Hepatocyte (in vitro differentiated cells): ENCODE measurements at places on chromosomes 5 and 9.
A peak's percentile ranks its signal among the peaks of the same experiment; 100 is the strongest.

GRCh38 chr5:2570586-2570985 lies 180.9 kb downstream of the IRX2 start:
- no peak for DNase-seq

GRCh38 chr9:118209343-118209742 lies 505.1 kb downstream of the TLR4 start:
- DNase-seq, result no peak

DNA sequence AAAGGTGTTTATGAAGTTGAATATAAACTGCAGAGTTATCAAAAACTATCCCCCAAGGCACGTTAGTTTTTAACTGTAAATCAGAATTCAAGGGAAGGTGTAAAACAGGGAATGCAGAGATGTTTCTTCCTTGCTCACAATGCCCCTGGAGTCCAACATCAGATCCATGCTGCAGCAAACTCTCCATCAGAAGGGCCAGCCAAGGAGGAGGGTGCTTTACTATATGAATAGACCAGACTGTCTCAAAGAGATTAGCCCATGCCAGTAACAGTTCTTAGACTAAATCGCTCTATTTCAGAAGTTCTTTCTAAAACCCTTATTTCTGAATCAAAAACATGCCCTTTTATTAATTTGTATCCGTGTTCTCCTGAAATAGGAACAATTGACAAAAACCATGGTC lies 362.8 kb upstream of the RPS23 start:
- DNase-seq, result no peak

DNA sequence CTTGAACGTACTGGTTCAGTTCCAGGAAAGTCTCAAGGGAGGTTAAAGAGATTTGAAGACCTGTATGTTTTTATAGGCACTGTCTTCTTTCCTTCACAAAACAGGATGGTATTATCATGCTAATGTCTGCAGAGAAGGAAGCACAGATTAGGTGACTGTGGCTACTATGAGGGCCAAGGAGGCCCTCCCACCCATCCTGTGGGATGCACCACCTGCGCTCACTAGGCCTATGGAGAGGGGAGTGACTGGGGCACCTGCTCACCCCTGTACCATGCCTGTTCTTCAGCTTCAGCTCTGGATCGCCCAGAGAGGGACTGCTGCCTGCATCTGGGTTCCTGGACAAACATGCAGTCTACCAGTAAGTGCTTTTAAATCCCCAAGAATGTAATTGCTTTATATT lies 469.4 kb downstream of the CCDC171 start:
- no peak for DNase-seq

DNA sequence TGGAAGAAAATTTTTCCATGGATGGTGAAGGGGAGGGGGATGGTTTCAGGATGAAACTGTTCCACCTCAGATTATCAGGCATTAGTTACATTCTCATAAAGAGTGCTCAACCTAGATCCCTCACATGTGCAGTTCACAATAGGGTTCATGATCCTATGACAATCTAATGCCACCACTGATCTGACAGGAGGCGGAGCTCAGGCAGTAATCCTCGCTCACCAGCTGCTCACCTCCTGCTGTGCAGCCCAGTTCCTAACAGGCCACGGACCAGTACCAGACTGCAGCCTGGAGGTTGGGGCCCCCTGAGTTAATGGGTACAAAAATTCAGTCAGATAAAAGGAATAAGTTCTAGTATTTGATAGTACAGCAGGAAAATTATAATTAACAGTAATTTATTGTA lies 337.2 kb downstream of the NPR3 start:
- DNase-seq, result no peak

DNA sequence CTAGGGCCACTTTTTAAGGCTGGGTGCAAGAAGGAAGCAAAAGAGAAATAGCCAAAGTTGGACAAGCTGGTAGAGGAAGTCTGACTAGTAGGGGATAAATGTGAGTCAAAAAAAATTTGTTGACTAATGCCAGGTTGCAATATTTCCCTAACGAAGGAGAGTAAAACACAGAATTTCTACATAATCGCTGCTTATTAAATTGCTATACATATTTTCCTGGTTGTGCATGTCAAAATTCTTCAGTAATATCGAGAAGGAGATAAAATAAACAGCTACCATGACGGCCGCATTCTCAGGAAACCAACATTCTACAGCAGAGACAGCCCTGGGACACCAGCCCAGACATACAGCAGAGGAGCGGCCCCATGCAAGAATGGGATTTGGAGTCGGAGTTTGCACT lies 148.3 kb downstream of the ESM1 start:
- DNase-seq, result no peak

DNA sequence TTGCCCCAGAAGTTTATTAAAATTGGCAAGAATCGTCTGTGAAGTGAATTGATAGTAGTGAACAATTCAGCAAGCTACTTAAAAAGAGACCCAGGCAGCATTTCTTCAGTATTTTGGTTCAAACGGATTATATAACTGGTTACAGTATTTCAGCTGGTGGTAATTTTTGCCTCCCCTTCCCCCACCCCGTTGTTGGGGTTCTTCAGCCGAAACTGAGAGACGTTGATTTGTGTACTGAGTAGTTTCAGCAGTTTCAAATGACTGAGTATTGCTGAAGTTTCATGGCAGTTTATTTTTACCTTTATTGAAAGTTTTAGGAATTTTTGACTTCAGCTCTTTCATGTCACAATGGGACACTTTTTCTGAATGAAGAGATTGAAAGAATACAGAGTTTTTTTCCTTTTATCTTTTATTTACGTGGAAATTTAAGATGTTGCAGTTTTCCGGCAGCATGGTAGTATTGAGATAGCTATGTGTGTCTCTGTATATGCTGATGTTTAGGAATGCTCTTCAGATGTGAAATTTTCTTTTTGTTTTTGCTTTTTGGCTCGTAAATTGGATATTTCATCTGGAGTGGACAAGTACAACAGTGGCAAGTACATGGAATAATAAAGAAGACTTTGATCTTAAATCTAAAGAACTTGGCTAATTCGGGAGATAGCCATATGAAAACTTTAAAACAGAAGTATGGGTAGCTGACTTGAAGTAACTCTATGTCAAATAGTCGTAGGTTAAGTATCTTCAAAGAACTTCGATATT lies 1.9 kb downstream of the GPBP1 start:
- peak; percentile 37 for DNase-seq

DNA sequence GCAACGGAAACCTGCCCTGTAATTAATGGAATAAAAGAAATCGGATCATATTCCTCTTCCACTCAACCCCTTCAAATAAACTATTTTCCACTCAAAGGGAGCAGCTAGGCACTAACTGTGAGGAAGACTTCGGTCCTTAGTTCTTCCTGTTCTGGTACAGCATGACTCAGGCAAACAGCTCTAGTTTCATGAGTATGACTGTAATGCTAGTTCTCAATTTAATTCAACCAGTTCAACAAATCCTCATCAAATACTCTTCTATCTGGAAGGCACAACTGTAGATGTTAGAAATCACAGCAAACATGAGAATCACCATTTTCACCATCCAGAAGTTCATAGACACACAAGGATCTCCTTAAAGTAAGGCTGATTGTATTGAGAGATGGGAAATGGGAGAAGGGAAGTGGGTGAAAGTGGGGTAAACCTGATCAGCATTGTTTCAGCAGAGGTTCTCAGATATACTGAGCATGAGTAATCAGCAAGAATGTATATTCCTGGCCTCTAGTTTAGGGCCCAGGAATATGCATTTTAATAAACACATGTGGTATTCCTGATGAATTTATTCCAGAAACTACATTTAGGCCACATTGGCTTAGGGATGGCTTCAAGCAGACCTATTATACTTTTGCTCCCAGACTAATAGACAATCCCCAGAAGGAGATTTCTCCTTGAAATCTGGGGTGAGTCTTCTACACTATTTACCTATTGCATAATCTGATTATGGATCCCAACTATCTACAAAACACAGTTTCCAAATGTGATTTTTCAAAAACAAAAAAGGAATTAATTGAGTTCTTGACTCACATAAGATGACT lies 141.1 kb upstream of the SLC12A2 start:
- DNase-seq, result no peak

GRCh38 chr5:113132564-113132963 lies 156.0 kb downstream of the DCP2 start:
- DNase-seq, result no peak

DNA sequence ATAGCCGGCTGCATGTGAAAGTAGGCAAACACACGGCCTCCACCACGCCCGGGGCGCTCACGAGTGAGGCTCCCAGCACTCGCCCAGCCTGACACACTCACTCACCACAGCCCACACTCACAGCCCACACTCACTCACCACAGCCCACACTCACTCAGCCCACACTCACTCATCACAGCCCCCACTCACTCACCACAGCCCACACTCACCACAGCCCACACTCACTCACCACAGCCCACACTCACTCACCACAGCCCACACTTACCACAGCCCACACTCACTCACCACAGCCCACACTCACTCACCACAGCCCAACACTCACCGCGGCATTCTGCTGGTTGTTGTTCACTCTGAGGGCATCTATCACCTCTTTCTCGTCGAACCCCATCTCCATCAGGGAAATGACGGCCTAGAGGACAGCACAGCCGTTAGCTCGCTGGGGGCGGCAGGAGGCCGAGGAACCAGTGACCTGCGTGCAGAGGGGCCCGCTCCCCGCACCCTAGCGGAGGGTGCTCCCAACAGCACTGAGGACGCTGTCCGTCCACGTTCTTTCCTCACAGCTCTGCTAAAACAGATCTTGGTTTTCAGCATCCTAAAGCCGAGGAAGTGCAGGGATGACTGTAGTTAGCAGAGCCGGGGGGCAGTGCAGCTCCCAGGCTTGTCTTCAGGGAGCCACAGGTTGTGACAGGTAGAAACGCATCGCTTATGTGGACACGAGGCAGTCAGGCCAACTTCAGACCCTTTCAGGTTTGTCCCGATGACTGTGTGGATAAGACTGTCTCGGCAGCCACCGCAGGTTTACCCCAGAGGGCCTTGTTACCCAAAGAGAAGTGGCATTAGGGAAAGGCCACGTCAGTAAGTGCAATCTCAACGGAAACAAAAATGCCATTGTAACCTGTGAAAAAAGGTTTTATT lies 21.6 kb downstream of the UBAC1 start:
- DNase-seq, result no peak

DNA sequence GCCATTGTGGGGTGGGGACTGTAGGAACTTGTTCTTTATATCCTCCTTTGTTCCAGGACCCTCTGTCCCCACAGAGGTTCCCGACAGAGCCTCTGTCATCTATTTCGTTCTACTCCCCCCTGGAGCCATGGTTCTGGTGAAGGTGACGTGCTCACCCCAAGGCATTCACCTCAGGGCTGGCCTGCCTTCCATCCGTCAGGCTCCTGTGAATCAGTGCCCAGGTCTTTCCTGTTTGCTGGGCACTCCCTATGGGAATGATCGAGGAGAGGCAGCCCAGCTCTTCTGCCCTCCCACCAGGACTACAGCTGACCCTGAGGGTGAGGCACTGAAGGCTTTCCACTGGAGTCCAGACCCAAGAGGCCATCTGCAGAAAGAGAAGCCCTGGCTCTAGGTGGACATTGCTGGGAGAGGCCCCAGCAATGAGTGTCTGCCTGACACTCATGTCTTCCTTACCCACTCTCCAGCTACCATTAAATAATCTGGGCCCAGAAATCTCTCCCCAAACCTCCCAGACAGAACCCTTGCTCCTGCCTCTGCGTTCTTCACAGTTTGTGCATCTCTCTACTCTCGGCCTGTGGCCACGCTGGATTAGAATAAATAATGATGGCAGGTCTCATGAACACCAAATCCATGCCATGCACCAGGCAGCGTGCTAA lies 214.2 kb downstream of the FSTL4 start:
- no peak for DNase-seq

- DNase-seq, result peak; percentile 47
Measured at GRCh38 chr9:77575785-77576184, 72.3 kb downstream of the GNA14 start.

DNA sequence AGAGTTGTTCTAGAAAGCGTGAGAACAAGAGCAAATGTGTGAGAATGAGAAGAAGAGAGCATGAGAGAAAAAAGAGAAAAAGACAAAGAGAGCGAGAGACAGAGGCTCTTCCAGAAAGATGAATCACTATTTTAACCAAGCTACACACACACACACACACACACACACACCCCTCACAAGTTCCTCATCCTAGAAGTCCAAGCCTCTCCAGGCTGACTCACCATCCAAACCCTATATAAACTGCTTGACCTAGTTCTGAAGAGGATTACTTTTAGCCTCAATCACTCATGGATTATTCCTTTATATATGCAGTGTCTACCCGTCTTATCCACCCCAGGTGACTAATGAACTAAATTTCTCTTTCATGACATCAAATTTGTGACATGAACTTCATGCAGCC lies 37.6 kb downstream of the C9orf57 start:
- DNase-seq, result peak; percentile 57

DNA sequence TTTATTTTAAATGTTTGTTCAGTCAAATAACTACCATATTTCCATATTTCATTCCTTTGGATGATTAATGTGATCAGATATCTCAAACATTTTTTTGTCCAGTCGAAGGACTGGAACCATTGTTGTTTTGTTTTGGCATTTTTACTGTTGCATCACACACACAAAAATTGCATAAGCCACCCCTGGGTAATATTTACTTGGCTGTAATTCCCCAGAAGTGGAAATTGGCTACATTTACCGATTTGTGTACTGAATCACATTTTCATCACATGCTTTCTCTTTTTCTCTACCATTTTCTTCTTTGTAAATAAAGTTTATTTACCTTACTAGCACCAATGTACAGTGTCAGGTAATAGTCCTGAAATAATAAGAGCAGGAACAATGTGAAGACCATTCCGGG lies 1729.7 kb upstream of the WWC1 start:
- DNase-seq, result no peak

GRCh38 chr9:16982780-16983310 lies 112.4 kb upstream of the BNC2 start:
- DNase-seq, result no peak

GRCh38 chr9:131954299-131954698 lies 125.4 kb downstream of the MED27 start:
- DNase-seq, result no peak

GRCh38 chr5:133344266-133344665 lies 268.1 kb downstream of the FSTL4 start:
- no peak for DNase-seq

- DNase-seq, result no peak
Measured at GRCh38 chr9:127013597-127013996, 99.0 kb downstream of the RALGPS1 start.

DNA sequence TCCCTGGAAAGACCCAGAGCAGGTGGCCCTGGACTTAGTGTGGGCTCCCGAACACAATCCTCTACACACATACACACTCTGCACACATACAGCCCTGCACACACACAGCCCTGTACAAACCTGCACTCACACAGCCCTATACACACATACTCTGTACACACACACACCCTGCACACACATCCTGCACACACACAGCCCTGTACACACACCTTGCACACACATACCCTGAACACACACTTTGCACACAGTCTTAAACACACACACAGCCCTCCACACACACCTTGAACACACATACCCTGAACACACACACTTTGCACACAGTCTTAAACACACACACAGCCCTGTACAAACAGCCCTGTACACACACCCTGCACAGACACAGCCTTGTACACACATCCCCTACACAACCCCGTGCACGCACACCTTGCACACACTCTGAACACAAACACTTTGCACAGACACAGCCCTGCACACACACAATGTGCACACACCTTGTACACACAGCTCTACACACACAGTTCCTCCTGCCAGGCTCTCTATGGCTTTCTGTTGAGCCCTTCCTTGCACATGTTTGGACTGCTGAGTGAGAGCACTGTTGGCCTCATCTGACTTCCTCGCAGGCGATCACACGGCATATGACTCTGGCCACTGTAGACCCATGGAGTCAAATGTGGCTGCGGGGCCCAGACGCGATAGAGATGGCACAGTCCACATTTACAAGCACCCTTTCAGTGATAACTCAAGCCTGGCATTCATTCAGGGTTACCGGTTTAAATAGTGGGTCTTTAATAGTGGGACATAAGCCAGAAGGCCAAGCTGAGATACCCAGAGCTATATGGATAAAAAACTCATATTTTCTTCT lies 245.7 kb upstream of the IRX1 start:
- no peak for DNase-seq
